ENCODE measurements at places on chromosomes 12 and 14.

DNA sequence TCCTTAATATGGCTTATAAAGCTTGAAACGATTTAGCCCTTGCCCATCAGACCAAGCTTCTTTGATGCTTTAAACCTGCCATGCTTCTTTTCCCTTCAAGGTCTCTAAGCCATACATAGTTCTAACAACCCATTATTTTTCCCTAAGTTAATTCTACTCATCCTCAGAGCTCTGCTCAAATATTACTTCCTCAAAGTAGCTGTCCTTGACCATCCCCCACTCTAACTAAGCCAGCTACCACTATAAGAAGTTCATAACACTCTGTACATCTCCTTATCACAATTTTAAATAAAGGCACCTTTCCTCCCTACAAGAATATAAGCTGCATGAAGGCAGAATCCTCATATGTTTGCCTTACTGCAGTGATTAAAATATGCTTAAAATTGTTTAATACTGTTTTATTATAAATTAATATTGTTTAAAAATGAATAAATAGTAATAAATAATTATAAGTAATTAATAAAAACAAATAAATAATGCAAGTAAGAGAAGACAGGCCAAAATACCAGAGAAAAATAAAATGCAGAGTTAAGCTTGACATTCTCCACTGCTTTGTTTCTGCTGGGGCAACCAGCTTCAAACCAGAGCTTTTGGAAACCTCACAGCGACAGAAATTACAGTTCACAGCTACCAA is 76.8 kb downstream of the NUMB start:
- no peak for DNase-seq

GRCh38 chr12:118432812-118433545 is 56.6 kb downstream of the SUDS3 start:
- DNase-seq, result no peak

GRCh38 chr12:63915105-63915800 is 70.8 kb downstream of the SRGAP1 start:
- DNase-seq, result no peak

DNA sequence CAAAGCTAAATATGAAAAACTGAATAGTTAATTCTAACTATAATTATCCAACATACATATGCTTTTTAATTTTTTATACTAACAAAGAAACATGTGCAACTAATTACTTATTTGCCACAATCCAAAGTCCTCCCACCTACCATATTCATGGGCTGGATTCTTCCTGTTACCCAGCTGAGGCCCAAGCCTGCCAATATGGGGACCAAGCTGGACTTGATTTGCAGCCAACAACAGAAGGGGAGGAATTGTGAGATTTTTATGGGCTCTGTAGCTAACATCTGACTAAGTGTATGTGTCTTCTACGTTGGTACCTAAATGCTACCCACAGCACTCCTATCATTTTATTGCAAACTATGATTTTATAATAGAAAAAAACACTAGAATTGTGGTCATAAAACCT is 13.1 kb upstream of the ANKS1B start:
- no peak for DNase-seq

DNA sequence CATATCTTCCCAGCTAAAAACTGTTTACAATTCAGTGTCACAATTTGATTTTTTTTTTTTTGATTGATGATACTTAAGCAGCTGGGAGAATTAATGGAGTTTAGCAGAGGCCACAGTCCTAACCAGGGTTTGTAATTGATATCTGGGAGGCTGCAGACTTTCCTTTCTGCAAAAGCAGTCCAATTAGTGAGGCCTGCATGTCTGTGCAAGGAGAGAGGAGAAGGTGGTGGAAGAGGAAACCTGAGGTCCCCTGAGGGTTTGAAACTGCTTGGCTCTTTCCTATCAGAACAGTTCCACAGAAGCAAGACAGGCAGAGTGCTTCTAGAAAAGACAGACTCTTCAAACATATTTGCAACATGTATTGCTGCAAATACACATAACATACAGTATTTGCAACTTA is 160.8 kb upstream of the KRR1 start:
- DNase-seq, result no peak

- no peak for DNase-seq
Measured at GRCh38 chr12:24991209-24992049, 42.5 kb upstream of the BCAT1 start.

GRCh38 chr12:119803381-119803791 is 73.7 kb downstream of the CIT start:
- no peak for DNase-seq

DNA sequence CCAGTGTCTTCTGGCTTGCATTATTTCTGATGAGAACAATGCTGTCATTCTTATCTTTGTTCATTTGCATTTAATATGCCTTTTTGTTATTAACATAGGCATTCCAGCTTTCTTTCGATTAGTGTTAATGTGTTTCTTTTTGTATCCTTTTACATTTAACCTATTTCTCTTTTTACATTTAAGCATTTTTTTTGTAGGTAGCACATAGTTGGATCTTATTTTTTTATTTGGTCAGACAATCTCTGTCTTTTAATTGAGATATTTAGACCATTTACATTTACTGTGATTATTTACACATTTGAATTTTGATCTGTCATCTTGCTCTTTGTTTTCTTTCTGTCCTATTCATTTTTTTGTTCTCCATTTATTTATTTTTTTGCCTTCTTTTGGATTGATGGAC is 14.5 kb upstream of the KIF26A start:
- no peak for DNase-seq

DNA sequence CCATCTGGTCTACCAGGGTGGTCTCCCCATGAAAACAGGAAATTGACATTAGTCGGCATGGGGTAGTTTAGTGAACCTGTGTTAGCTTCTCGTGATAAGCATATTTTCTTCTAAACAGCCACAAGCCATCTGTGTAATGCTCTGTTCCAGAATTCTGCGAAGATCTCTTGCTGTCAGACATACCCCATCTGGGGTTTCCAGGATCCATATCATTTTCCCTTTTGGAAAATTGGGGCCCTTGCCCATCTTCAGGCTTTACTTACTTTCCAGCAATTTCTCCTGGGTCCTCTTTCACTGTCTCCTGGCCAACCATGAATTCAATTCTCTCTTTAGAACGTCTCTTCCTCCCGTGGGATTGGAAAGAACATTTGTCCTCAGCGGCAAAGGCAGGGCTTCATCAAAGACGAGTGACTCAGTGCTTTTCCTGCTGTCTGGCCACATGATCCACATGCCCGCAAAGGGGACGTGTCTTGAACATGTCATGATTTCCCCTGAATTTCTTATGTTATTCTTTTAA is 21.4 kb upstream of the NCOR2 start:
- no peak for DNase-seq

GRCh38 chr12:31578632-31579031 is 12.3 kb downstream of the DENND5B start:
- DNase-seq, result no peak

- no peak for DNase-seq
Measured at GRCh38 chr14:29868000-29868399, 59.6 kb downstream of the PRKD1 start.

- DNase-seq, result no peak
Measured at GRCh38 chr12:113514602-113515001, 42.9 kb upstream of the LHX5 start.

- DNase-seq, result no peak
Measured at GRCh38 chr14:99034711-99035171, 237.3 kb downstream of the BCL11B start.

DNA sequence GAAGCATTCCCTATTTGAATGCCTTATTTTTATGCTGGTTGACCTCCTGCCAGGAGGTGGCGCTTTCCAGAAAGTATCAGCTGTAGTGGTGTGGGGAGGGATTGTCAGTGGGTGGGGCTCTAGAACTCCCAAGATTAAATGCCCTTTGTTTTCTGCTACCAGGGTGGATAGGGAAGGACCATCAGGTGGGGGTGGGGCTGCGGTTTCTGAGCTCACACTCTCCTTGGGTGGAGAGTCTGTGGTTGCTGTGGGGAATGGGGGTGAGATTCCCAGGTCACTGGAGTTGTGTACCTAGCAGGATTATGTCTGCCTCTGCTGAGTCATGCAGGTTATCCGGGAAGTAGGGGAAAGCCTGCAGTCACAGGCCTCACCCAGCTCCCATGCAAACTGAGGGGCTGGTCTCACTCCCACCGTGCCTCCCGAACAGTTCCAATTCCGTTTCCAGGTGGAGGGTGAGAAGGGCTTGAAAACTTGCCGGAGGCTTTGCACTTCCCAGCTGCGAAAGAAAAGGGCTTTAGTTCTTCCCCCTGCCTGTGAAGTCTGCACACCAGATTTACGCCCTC is 68.3 kb downstream of the ALG10B start:
- DNase-seq, result no peak

GRCh38 chr12:131202592-131203378 is 249.1 kb downstream of the ADGRD1 start:
- DNase-seq, result no peak

Measured in thoracic aorta (tissue), 2 donors.